ENCODE measurements at places on chromosomes 3 and 15.

DNA sequence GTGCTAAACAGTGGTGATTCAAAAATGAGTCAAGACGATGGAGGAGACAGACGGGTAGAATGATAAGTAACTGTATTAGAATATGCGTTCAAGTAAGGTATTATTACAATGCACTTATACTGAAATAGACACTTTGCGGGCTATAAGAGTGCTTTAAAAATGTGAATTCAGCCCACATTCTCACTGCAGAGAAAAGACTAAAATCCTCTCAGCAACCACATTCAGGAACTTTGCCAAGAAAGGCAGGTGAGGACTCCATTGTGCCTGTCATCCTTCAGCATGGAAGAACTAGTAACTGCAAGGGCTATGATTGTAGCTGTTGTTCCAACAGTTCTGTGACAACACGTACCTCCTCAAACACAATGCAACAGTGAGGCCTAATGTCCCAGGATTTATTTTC is 272.0 kb downstream of the RORA start:
- DNase-seq = peak; percentile 50

DNA sequence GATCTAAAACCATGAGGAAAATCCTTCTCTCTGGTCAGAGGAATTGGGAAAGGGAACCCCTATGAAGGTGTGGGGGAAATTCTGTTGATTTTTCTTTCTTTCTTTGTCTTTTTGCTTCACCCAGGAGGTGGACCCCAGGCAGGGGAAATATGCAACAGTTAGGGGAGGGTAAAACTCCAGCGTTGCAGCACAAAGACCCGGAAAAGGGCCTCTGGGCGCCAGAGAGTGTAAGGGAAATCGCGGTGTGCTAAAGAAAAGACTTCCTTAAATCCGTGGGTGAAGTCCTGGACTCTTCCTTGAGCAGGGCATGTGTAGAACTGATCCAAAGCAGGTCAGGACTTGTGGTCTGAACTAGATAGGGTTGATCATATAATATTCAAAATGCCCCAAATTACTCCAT is 11.1 kb upstream of the TBC1D21 start:
- no peak for DNase-seq

GRCh38 chr3:133881939-133882825 is 13.5 kb downstream of the RAB6B start:
- no peak for DNase-seq

DNA sequence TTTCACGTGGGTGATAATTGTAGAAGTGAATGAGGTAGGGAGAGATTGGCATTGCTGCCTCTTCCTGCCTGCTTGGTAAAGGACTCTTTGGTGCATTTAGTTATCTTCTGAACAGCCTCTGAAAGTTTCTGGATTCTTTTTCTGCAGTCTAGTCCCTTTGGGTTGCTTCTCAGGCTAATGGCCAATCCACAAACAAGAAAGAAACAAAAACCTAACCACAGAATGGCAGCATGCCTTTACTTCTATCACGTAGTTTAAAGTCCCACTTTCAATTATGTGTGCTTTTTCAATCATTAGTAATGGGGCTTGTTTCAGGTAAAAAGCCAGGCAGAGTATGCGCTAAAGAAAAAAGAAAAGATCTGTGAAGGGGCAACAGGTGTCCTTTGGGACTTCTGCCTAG is 7.4 kb downstream of the FGF12 start:
- no peak for DNase-seq

GRCh38 chr15:83571820-83572707 is 81.9 kb upstream of the ADAMTSL3 start:
- DNase-seq = no peak

- DNase-seq = no peak
Observed at GRCh38 chr3:17795711-17796110, 53.3 kb upstream of the TBC1D5 start.

DNA sequence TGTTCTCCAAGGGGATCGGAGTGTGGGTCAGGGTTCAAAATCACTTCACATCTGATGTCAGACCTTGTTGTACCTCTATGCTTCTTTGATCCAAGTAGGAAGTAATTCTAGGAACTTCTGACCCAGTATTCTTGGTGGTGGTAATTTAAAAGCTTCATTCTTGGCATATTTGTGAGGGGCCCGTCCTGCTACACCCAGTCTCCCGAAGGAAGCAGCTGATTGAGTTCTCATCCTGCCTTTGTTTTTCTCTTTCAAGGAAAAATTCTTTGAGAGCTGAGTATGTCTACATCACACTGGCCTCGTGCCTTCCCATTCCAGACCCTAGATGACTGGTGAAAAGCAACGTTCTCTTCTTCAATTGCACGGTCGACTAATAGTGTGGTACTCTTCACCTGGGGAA is 234.4 kb upstream of the TPRG1 start:
- DNase-seq = no peak

GRCh38 chr15:32998979-32999672 is 195.4 kb downstream of the FMN1 start:
- DNase-seq = no peak

GRCh38 chr3:195036203-195036505 is 234.8 kb downstream of the XXYLT1 start:
- DNase-seq = no peak

- no peak for DNase-seq
Observed at GRCh38 chr15:98121536-98121935, 161.0 kb downstream of the ARRDC4 start.

DNA sequence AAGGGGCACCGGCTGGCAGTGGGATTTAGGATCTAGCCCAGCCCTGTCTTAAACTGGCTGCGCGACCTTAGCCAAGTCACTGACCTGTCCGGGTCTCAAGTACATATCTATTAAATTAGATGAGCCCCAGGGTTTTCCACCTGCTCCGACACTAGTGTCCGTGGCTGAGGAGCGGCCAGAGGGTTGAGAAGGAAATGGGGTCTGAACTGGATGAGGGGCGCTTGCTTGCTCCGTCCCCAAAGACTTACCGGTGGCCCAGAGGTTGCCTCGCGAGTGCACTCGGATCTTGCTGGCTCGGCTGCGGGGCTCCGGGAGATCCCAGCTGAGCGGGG is 285 bp downstream of the NMB start:
- no peak for DNase-seq

DNA sequence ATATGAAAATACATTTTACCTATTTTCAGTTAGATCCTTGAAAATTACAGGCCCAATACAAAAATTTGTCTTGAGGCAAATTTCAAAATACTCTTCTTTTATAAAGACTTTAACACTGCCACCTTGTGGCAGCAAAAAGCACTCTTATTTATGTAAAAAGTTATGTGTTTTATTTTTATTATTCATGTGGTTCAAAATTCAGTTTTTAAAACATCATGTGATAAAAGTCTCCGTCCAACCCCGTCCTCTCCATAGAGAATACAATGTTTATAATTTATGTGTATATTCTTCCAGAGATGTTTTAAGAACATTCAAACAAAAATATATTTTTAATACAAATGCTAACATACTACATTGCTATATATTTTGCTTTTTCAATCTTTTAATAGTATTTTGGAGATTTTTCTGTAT is 36.9 kb upstream of the TRIM59 start:
- DNase-seq = no peak

- no peak for DNase-seq
Observed at GRCh38 chr15:29379647-29380046, 110.0 kb upstream of the NSMCE3 start.

DNA sequence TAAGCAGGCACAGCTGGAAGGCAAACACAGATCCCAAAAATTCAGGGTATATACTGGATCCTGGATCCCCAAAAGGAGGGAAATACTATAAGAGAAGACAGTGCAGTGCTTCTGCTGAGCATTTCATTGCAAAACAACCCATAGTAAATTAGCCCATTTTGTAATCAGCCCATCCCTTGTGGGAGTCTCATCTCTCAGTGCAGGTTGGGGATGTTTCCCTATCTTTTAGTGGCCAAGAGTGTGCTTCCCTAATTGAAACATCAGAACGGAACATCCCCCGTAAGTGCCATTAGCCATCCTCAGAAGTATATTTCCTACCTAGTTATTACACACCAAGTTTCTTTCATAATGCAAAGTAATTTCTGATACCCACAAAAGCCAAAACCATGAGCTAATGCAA is 11.2 kb upstream of the MTMR14 start:
- DNase-seq = no peak

GRCh38 chr3:16309558-16309957 is 44.5 kb downstream of the OXNAD1 start:
- DNase-seq = no peak

GRCh38 chr3:127172781-127173515 is 20.0 kb upstream of the PRR23E start:
- DNase-seq = peak; percentile 70

GRCh38 chr15:81398910-81399551 is 25.0 kb upstream of the TMC3 start:
- no peak for DNase-seq

DNA sequence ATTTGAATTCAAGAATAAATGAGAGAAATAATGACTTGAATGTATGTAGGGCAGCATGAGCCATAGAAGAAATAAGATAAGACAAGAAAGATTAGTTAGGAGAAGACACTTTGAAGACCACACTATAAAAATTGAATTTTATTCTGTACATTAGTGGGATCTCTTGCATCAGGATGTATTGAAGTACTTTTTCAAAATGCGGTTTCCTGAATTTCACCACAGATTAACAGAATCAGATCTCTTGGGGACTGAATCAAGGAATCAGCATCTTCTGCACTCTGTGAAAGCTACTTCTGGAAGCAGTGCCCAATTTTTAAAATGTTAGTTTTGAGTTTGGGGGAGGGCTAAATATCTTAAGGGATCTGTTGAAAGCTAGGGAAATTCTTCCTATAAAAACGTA is 763.9 kb upstream of the GOLIM4 start:
- no peak for DNase-seq

DNA sequence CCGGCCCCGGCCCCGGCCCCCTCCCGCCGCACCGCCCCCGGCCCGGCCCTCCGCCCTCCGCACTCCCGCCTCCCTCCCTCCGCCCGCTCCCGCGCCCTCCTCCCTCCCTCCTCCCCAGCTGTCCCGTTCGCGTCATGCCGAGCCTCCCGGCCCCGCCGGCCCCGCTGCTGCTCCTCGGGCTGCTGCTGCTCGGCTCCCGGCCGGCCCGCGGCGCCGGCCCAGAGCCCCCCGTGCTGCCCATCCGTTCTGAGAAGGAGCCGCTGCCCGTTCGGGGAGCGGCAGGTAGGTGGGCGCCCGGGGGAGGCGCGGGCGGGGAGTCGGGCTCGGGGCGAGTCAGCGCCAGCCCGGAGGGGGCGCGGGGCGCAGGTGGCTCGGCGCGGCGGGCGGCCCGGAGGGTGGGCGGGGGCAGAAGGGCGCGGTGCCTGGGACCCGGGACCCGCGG is 352 bp downstream of the CHRD start:
- no peak for DNase-seq

GRCh38 chr3:12707449-12707848 is 43.5 kb upstream of the RAF1 start:
- DNase-seq = peak; percentile 9

- no peak for DNase-seq
Observed at GRCh38 chr3:4716706-4717362, 223.7 kb downstream of the ITPR1 start.

DNA sequence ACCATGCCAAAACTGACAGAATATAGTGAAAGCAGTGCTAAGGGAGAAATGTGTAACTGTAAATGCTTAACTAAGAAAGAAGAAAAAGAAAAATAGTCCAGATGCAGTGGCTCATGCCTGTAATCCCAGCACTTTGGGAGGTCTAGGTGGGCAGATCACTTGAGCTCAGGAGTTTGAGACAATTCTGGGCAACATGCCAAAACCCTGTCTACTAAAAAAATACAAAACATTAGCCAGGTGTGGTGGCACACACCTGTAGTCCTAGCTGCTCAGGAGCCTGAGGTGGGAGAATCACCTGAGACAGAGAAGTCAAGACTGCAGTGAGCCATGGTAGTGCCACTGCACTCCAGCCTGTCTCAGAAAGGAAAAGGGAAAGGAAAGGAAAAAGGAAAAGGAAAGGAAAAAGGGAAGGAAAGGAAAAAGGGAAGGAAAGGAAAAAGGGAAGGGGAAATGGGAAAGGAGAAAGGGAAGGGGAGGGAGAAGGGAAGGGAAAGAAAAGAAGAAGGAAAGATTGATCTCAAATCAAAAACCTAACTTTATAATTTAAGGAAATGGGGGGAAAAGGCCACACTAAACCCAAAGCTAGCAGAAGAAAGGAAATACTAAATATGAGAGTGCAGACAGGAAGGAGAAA is 20.3 kb downstream of the C3orf33 start:
- DNase-seq = no peak

DNA sequence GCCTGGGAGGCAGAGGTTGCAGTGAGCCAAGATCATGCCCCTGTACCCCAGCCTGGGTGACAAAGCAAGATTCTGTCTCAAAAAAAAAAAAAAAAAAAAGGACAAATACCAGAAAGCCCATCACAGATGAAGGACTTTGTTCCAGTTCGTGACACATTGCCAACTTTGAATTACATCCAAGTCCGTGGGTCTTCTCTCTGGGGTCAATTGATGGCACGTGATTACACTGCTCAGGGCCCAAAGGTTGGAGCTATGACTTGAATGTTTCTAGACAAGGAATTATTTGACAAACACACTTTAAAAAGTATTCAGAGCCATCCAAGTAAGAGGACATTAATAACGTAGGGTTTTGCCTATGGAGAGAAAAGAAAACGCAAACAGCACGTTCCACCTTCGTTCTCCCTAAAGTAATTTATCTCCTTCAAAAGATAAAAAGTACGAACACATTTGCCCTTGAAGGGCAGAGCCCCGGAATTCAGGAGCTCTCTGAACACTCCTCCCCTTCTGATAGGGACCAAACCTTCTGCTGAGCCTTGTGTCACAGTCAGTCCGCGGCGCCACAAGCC is 31.3 kb upstream of the ST3GAL6 start:
- no peak for DNase-seq

DNA sequence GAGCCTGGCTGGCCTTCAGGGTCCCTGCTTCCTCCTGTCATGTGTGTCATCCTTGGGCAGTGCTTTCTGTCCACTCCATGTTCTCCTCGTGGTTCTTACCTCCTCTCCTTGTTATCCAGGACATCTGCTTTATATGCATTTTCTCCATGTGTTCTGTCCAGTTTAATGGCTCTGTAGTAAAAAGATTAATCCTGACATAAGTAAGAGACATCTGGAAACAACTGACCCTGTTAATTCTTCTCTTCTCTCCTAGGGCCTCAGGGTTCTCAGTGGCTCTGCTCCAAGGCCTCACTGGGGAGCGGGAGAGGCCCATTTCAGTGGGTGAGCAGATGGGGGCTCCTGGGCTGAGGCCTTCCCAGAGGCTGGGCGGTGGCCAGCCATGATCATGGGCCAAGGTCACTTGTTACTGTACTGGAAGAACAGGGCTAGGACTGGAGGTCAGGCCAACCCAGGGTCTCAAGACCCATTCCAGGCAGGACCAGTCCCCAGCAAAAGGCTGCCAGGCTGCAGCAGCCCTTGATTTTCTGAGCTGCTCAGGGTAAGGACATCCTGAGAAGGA is 20.2 kb upstream of the CDCP1 start:
- DNase-seq = no peak

DNA sequence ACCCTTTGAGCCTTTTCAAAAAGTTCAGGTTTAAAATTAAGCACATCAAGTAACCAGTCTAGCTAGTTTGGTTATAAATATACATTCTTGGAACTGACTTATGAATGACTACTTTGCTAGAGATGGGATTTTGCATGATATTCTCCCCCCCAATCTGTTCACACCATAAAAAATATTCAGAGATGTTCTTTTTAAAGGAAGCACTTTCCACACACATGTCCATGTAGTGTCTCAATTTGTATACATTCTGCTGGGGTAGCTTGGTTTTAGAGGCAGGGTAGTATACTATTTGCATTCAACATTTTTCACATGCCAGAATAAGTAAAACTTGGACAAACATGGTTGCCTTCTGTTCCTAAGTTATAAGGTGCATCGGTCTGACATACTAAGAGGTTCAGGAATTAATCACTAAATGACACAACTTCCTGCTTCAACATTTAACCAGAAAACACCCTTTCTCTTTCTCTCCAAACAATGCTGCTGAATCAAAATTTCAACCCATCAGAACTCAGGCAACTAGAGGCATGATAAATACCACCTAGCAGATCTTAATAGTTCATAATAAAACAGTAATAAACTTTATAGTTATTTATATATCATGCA is 57.0 kb downstream of the SUMF1 start:
- no peak for DNase-seq
